ENCODE measurements at places on chromosomes 4 and X. TPM values are rescaled to one million over a fixed set of nuclear protein-coding genes. Genes with fewer than 3 reads are reported as not detected.

HSFX1 gene
- 0.65 TPM for total RNA-seq

GRCh38 chrX:2351999-2352995 is 148.5 kb downstream of the DHRSX start:
- no peak for DNase-seq

DNA sequence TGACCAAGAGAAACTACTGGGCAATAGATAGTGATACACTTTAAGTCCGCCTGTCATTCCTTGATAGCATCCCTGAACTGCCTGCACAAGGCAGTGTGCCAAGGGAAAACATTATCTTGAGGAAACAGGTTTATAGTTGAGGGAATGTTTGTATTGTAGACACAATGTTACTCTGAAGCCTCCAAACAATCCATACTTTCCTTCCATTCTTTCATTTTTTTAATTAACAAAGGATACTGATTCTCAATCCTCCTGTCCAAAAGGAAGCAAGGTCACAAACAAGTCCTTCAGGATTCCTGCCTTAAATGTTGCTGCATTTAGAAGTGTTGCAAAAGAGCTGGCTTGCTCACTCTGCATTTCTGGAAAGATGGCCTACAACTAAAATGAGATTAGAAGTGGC is 61.7 kb upstream of the PRSS48 start:
- no peak for DNase-seq

ITIH6 gene
- not detected for total RNA-seq

ADGRL3 gene
- 0.28 TPM for total RNA-seq

NUP54 gene
- 17.5 TPM for total RNA-seq

USP26 gene
- total RNA-seq: not detected

- DNase-seq: no peak
Measured at GRCh38 chrX:119996069-119996468, 52.5 kb upstream of the NKAP start.

DNA sequence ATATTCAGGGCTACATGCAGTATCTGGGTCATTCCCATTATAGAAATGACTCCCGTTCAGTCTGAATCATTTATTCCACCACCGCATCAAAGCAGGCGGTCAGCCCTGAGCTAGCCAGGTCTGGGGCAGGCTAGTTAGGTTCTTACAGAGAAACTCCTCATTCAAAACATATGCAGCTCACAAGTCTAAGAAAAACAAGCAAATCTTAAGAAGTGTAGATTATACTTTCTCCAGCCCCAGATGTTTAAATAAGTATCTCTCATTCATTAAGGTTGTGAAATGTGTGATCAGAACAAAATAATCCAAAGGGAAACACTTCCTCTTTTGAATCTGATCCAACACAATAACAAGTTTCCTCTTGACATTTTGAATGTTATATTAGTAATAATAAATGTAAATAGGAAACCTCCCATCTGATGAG is 441.9 kb downstream of the INPP4B start:
- DNase-seq: no peak

GRCh38 chr4:132123870-132124623 is 1025.0 kb upstream of the PCDH10 start:
- DNase-seq: no peak

- DNase-seq: peak; percentile 60
Measured at GRCh38 chrX:53049127-53049517, 533 bp downstream of the GPR173 start.

GRCh38 chrX:131544218-131544617 is 344 bp downstream of the OR13H1 start:
- DNase-seq: no peak

TLR2 gene
- total RNA-seq: 16.0 TPM

DNA sequence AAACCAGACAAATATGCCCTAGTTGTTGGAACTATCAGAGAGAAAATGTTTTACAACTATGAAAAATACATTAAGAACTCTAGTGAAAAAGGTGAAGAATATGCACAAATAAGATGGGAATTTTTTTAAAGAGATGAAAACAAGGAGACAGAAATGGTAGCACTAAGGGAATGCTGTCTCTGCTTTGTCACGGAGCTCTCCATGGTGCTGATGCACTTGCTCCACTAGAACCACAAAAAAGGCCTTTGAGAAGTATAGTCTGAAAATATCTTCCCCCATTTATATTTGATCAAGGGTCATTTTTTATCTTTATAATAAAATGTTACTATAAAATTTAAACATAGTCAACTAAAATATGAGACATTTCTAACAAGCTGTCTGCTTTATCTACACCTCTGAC is 1655.5 kb upstream of the AGA start:
- DNase-seq: no peak

DNA sequence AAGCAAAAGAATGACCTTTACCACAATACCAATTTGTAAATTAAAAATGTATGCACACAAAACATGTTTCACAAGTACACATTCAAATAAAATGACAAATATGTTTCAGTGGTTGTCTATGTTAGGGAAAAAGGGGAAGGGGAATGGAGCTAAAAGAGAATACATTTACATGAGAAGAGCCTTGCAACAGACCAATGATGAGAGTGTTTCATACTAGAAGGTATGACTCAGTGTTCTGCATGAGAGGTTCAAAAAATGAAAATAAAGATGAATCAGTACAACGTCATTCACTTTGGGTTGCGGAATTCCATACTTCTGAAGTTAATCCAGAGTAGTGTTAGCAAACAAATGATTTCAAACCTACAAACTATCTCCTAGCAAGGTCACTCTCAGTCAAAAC is 51.7 kb downstream of the RPGR start:
- DNase-seq: no peak

NAA11 gene
- total RNA-seq: not detected

BEX5 gene
- 8.1 TPM for total RNA-seq

DMP1 gene
- total RNA-seq: not detected

Data from pancreas (tissue), 10 donors.